ENCODE measurements at places on chromosomes 13 and 19. TPM values are rescaled to one million over a fixed set of nuclear protein-coding genes. Genes with fewer than 3 reads are reported as not detected.

MCOLN1 gene
- total RNA-seq, result 4.0 TPM

DNA sequence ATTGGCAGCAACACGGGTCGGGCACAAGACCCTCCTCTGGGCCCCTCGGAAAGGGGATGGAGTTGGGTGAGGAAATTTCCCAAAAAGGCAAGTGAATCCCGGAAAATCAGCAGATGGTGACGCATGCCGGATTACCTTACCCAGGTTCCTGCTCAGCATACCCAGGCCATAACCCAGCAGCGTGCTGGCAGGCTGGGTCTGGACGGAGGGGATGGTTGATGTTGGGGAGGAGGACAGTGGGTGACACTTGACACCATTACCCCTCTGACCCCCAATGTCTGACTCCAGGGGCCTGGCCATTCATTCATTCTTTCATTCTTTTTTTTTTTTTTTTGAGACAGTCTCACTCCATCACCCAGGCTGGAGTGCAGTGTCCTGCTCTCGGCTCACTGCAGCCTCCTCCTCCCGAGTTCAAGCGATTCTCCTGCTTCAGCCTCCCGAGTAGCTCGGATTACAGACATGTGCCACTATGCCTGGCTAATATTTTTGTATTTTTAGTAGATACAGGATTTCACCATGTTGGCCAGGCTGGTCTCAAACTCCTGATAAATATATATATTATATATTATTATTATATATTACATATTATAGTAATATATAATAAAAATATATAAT, 799 bp downstream of the PVR start:
- H3K27ac ChIP-seq, result peak overlapping the region; percentile 92
- DNase-seq, result peak; percentile 28
- H3K27me3 ChIP-seq, result no peaks in the 10 kb centered on the region
- H3K4me1 ChIP-seq, result peaks cover 10% of the 10 kb centered on the region

DNA sequence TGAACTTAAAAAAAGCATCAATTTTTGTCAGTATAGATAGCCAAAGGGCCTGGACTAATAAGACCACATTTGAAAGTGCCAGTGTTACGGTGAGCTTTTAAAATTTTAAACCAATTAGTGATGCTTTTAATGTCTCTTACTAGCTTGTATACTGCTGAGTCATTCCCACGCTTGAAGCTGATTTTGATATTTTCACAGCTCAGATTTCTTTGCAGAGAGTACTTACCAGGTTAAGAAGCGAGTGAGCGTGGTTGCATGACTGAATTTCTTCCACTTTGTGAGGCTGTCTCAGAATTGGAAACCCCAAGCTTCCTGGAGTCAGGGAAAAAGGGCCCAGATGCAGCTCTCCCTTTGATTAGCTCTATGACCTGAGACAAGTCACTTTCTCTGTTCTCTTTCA, 74.5 kb upstream of the NBEA start:
- H3K27me3 ChIP-seq, result no peaks in the 10 kb centered on the region
- H3K4me3 ChIP-seq, result no peak overlapping the region
- H3K36me3 ChIP-seq, result no peaks in the 10 kb centered on the region
- peak; percentile 81 for DNase-seq

DNA sequence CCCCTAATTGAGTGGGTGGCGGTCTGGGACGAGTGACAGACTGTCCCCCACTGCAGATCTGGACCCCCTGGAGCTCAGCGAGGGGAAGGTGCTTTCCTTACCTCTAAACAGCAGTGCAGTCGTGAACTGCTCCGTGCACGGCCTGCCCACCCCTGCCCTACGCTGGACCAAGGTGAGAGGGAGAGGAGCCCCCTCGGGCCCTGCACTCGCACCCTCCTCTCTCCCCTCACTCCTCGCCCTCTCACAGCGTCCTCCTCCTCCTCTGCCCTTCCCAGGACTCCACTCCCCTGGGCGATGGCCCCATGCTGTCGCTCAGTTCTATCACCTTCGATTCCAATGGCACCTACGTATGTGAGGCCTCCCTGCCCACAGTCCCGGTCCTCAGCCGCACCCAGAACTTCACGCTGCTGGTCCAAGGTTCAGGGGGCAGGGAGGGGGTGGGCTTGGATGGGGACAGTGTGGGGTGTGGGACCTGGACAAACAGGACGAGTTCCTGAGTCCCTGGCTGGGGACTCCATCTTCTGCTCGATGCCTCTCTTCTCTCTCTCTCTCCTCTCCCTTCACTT, 9.6 kb downstream of the BCAM start:
- H3K36me3 ChIP-seq, result peaks cover 2% of the 10 kb centered on the region
- no peak overlapping the region for H3K4me3 ChIP-seq
- no peaks in the 10 kb centered on the region for H3K27me3 ChIP-seq
- H3K4me1 ChIP-seq, result no peaks in the 10 kb centered on the region

GRCh38 chr19:36081385-36081784, 26.7 kb downstream of the WDR62 start:
- no peaks in the 10 kb centered on the region for H3K4me1 ChIP-seq
- DNase-seq, result peak; percentile 11
- no peaks in the 10 kb centered on the region for H3K27me3 ChIP-seq
- peaks cover 16% of the 10 kb centered on the region for H3K36me3 ChIP-seq
- no peak overlapping the region for H3K27ac ChIP-seq

DNA sequence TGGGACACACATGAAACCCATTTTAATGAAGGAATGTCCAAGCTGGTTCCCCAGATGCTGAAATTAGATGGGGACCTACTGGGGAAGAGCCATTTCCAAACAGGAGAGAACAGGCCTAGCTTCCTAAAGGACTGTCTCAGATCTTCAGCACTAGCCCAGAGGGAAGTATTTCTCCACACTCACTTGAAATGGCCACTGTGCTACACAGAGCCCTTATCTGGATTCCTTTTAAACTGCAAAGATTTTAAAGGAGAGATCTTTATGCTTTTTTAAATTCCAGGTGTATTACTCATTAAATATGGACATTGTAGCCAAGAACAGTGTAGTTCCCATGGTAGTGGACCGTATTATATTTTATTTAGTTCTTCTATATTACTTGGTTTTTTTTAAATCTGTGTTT, 255.3 kb downstream of the SHISA2 start:
- no peaks in the 10 kb centered on the region for H3K4me1 ChIP-seq
- no peak overlapping the region for H3K4me3 ChIP-seq
- peak; percentile 45 for DNase-seq
- H3K27ac ChIP-seq, result no peak overlapping the region

GRCh38 chr13:111595791-111596190, 275.3 kb downstream of the TEX29 start:
- no peaks in the 10 kb centered on the region for H3K27me3 ChIP-seq
- H3K27ac ChIP-seq, result no peak overlapping the region
- no peak overlapping the region for H3K4me3 ChIP-seq
- H3K36me3 ChIP-seq, result no peaks in the 10 kb centered on the region
- no peak for DNase-seq

CCL25 gene
- not detected for total RNA-seq

GRCh38 chr19:32676895-32677359, 1.3 kb downstream of the RGS9BP start:
- no peaks in the 10 kb centered on the region for H3K36me3 ChIP-seq
- no peak overlapping the region for H3K4me3 ChIP-seq
- H3K4me1 ChIP-seq, result no peaks in the 10 kb centered on the region
- peaks cover 24% of the 10 kb centered on the region for H3K27me3 ChIP-seq
- DNase-seq, result no peak
- no peak overlapping the region for H3K27ac ChIP-seq

GRCh38 chr13:37919329-37919880, 49.8 kb upstream of the TRPC4 start:
- DNase-seq, result no peak
- H3K27me3 ChIP-seq, result no peaks in the 10 kb centered on the region
- H3K27ac ChIP-seq, result no peak overlapping the region
- no peak overlapping the region for H3K4me3 ChIP-seq
- H3K4me1 ChIP-seq, result no peaks in the 10 kb centered on the region

DNA sequence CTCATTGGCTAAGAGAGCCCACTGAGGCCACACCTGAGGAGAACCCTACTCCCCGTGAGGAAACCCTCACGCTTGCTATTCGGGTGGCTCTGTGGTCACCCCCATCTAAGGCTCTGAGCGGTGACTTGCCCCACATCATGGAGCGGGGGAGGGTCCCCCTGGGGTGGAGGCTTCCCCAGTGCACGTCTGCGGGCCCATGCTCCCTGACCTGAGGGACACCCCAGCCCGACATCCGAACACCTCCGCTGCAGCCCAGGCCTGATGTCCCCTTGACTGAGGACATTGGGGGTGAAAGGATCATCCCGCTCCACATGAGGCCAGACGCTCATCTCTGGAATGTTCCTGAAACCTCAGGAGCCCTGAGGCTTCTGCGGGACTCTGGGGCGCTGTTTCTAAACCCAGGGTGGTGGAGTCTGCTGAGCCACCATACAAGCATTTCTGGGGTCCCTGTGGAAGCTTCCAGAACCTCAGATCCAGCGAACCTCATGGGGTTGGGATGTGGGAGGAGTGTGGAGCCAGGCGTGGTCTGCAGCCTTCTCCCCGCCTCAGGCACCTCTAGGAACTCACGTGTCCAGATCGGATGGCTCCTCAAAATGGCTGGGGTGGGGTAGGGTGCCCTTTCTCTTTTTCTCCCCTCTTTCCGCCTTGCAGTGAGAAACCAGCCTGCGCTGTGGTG, 19.9 kb downstream of the TMED1 start:
- peak overlapping the region; percentile 77 for H3K4me3 ChIP-seq
- H3K4me1 ChIP-seq, result peaks cover 22% of the 10 kb centered on the region
- no peak for DNase-seq
- peak overlapping the region; percentile 95 for H3K27ac ChIP-seq

GRCh38 chr13:25958986-25959385, 92.8 kb downstream of the SHISA2 start:
- H3K36me3 ChIP-seq, result no peaks in the 10 kb centered on the region
- H3K4me1 ChIP-seq, result no peaks in the 10 kb centered on the region
- no peaks in the 10 kb centered on the region for H3K27me3 ChIP-seq
- DNase-seq, result no peak
- H3K4me3 ChIP-seq, result no peak overlapping the region
- no peak overlapping the region for H3K27ac ChIP-seq

DNA sequence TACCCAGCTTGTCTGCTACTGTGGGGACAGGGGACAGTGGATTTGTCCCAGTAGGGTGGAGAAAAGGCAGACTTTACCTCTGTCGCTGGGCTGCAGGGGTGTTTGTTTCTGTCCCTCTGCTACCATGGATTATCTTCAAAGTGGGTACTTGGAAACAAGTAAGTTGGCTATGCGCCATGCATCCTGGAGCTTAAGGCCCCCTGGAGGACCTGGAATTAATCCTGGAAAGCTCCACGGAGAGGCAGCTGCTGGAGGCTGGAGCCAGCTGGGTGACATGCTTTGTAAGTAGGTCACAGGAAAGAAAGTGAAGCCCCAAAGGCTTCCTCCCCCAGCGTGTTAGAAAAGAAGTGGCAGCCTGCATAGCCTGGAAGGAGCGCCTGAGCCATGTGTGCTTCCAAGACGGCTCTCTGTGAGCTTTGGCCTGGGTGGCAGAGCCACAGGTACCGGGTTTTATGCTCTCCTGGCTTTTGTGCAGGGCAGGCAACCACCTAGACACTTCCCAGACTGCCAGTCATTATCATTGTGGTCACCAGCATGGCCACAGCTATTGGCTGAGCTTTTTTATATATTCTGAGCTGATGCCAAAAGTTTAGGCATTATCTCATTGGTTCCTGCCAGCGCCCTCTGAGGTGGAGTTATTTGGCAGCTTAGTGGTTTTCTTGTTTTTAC, 9.5 kb downstream of the B3GLCT start:
- H3K4me1 ChIP-seq, result peaks cover 7% of the 10 kb centered on the region
- no peaks in the 10 kb centered on the region for H3K36me3 ChIP-seq
- H3K27ac ChIP-seq, result no peak overlapping the region
- no peaks in the 10 kb centered on the region for H3K27me3 ChIP-seq
- peak; percentile 46 for DNase-seq
- no peak overlapping the region for H3K4me3 ChIP-seq

LILRA6 gene
- total RNA-seq, result not detected

DNA sequence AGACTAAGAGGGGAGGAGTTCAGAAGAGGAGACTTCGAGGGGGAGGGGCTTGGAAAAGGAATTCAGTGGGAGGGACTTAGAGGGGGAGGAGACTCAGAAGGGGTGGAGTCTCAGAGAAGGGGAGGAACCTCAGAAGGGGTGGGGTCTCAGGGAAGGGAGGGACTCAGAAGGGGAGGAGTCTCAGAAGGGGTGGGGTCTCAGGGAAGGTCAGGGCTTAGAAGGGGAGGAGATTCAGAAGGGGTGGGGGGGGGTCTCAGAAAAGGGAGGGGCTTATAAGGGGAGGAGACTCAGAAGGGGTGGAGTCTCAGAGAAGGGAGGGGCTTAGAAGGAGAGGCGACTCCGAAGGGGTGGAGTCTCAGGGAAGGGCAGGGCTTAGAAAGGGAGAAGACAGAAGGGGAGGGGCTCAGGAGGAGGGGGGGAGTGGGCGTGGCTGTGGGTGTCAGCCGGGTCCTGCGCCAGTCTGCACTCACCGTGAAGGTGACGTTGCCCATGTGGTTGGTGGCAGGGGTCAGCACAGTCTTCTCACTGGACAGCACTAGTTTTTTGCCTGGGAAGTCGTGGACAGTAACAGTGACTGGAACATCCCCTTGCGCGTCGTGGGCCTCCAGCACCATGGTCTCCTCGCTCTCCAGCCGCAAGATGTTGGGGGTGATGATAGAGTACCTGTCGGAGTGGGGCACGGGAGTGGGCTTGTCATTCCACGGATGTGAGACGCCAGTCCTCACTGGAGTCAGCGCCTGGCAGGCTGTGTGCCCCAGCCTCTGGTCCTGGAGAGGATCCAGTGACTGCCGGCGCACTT, 1.5 kb downstream of the C3 start:
- H3K4me1 ChIP-seq, result no peaks in the 10 kb centered on the region
- peak; percentile 7 for DNase-seq
- H3K36me3 ChIP-seq, result no peaks in the 10 kb centered on the region
- H3K4me3 ChIP-seq, result no peak overlapping the region
- H3K27ac ChIP-seq, result no peak overlapping the region

DNA sequence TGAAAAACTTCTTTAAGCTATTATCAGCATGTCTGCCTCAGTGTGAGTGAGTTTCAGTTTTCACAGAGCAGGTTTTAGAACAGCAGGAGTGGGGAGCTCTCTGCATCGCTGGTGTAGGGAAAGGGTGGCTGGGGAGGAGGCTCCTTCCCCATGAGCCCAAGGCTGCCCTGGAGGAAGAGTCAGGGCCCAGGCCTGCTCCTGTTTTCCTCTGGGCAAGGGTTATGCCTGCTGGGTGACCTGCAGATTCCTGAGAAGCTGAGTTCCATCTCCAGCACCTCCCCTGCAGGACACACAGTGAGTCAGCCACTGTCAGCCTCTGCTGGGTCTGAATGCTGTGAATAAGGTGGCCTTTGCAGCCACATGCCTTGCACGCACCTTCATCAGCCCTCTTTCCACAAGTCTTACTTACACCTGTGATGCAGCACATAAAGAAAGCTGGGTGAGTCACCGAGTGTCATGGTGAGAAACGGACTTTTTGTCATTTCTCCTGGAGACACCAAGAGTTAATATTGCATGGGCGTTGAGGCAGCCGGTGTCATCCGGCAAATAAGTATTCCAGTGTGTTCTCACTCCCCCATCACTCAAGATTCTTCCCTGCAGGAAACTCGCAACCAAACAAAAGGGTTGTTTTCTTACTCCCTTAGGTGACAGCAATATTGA, 186.4 kb upstream of the KL start:
- no peaks in the 10 kb centered on the region for H3K36me3 ChIP-seq
- peak; percentile 79 for DNase-seq
- no peak overlapping the region for H3K27ac ChIP-seq
- no peaks in the 10 kb centered on the region for H3K27me3 ChIP-seq

SIAH3 gene
- not detected for total RNA-seq

All from fibroblast of lung (primary cell).